ENCODE measurements at places on chromosomes 16 and 17.
A peak's percentile ranks its signal among the peaks of the same experiment; 100 is the strongest.

- peak; percentile 67 for ATAC-seq
Measured at GRCh38 chr17:67569015-67569451, 148.7 kb upstream of the NOL11 start.

GRCh38 chr17:66767154-66767933 lies 67.6 kb upstream of the CACNG5 start:
- ATAC-seq = no peak

GRCh38 chr16:78129349-78129748 lies 29.9 kb downstream of the WWOX start:
- ATAC-seq = no peak

DNA sequence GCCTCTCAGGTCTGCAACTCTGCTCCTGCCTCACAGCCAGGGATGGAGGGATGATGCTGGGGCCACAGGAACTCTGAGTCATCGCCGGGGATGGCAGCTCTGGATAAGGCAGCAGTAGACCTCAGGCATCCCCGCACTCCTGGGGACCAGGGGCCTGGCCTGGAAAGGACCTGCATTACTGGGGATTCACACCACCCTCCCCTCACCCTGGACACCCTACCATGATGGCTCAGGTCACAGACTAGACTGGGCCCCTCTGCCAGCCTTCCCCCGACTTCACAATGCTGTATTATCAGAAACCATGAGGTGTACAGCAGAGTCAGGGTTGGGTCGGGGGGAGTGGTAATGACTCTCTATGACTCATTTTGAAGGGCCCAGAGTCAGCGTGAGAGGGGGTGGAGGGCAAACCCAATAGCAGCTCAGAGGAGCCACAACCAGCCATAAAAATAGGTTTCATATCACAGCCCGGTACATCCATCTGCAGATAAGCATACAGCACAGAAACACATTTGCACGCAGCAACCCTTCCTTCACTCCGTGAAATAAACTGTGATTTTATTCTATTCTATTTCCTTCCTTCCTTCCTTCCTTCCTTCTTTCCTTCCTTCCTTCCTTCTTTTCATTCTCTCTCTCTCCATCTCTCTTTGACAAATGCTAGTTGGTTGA lies 28.8 kb downstream of the DYNLRB2 start:
- ATAC-seq = peak; percentile 78

DNA sequence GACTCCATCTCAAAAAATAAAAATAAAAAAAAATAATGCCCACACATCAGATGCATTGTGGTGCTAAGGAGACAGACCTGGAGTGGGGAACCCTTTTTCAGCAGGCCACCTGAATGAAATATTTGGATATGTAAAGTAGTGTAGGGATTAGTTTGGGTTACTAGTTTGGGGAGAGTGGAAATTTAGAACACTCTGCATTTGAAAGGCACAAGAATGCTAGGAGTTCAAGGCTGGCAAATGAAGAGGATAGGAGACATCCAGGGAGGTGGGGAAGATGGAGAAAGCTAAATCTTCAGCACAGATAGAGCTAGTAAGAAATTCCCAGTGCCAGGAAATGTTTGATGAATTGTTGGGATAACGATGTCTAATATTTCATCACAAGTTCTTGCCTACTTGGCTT lies 298.3 kb upstream of the ERCC4 start:
- no peak for ATAC-seq

DNA sequence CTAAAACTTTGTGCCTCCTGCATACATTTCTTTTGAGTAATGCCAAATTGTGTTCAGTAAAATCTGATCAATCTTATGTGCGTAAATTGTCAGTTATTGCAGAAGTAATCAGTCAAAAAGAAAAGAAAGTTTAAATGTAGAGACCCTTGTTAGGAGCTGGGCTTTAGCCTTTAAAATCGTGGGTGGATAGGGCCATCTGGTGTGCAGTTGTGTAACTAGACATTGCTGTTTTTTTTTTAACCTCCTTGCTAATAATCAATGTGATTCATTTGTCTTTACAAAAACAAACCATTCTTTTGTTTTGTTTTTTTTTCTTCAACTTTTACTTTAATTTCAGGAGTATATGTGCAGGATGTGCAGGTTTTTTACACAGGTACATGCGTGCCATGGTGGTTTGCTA lies 5.3 kb upstream of the WWOX start:
- no peak for ATAC-seq

DNA sequence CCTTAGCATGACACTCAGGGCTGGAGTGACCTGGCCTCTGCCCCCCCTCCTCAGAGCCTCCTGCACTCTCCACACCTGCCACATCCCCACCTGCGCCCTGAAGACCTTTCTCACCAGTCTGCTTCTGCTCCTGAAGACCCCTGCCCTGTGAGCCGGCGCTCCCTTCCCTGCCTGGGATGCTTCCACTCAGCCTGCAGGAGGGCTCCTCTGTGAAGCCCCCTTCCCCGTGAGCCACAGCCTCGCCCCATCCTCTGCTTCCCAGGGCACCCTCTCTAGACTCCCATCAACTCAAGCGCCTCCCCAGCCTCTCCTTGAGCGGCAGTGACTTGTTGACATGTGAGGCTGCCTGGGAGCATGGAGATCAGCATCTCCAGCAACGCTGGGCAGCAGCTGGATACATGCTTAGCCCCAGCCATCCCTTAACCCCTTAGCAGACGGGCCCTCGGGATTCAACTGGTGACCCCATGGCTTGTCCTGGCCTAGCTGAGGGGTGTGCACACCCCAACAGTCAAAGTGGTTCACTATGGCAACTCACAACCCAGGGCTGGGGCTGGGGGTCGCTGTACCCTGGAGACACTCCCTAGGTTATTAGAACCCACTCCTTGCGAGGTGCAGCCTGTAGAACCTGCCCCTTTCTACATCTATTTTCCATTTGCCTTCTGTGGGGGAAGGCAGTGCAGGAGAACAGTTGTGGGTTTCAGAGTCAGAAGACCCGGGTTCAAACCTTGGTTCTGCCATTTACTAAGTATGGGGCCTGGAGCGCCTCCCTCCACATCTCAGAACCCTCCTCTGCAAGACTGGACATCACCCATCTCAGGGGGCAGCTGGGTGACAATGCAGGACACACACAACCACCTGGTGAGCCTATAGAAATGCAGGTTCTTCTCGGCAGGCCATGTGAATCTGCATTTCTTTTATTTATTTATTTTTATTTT lies 21.5 kb downstream of the TMEM235 start:
- peak; percentile 25 for ATAC-seq

- ATAC-seq = peak; percentile 68
Measured at GRCh38 chr16:84115919-84116719, 623 bp downstream of the MBTPS1 start.

GRCh38 chr17:63338272-63338671 lies 107.8 kb downstream of the CYB561 start:
- ATAC-seq = no peak

GRCh38 chr17:51132964-51133319 lies 12.3 kb upstream of the SPAG9 start:
- ATAC-seq = no peak

GRCh38 chr16:88888461-88889387 lies 22.3 kb upstream of the PABPN1L start:
- ATAC-seq = peak; percentile 69

DNA sequence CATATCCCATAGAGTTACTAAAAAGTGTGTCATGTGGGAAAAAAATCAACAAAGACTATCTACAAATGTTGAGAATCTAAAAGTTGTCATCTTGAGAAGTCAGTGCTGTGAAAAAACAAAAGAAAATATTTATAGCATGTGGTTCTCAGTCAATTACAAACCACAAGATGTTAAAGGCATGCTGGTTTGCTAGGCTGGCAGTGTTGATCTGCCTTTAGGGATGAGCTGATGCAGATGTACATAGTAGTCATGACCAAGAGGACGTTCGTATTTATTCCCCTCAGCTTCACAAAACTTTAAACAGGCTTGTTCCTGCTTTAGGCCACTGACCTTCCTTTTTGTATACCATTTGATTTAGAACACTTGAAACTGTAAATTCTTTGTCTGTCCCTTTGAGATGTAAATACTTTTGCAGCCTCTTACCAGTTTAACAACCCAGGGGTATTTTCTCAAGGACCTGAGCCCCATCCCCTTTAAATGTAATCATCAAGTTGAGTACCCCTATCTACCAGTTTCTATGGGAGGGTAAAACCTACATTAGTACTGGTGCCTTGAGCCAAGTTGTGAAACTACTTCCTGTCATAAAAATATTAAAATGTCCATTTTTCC lies 446.6 kb downstream of the KCNJ18 start:
- no peak for ATAC-seq

DNA sequence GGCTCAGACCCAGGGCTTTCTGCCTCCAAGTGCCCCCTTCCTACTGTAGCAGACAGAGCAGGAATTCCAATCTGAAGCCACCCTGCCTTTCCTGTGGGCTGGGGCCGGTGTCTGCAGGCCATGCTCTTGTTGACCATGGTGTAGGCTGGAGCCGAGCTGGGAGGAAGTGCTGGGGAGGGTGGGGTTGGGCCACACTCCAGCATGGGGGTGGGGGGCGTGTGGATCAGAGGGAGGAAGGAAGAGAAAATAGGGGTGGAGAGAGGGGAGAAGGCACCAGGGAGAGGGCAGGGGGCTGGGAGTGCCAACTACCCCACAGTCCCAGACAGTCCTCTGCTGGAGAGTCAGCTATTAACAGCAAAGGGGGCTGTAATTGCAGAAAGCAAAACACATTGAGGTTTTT lies 54.3 kb upstream of the JPH3 start:
- ATAC-seq = peak; percentile 15

DNA sequence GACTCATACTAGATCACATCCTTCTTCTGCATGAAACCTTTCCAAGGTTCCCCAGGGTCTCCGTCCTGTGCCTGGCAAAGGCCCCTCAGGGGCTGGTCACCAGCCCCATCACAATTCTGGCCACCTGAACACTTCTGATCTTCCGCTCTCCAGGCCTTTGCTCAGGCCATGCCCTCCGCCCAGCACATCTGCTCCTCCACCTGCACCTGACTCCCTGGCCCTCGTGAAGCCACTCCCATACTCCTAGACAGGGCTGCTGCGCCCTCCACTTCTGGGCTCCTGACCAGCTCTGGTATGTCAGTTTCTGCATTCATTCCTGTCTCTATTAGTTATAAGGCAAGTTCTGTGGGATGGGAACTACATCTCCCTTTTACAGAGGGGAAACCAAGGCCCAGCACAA lies 1.9 kb upstream of the MYL11 start:
- no peak for ATAC-seq

GRCh38 chr17:47694581-47695428 lies 844 bp downstream of the TBKBP1 start:
- peak; percentile 59 for ATAC-seq

DNA sequence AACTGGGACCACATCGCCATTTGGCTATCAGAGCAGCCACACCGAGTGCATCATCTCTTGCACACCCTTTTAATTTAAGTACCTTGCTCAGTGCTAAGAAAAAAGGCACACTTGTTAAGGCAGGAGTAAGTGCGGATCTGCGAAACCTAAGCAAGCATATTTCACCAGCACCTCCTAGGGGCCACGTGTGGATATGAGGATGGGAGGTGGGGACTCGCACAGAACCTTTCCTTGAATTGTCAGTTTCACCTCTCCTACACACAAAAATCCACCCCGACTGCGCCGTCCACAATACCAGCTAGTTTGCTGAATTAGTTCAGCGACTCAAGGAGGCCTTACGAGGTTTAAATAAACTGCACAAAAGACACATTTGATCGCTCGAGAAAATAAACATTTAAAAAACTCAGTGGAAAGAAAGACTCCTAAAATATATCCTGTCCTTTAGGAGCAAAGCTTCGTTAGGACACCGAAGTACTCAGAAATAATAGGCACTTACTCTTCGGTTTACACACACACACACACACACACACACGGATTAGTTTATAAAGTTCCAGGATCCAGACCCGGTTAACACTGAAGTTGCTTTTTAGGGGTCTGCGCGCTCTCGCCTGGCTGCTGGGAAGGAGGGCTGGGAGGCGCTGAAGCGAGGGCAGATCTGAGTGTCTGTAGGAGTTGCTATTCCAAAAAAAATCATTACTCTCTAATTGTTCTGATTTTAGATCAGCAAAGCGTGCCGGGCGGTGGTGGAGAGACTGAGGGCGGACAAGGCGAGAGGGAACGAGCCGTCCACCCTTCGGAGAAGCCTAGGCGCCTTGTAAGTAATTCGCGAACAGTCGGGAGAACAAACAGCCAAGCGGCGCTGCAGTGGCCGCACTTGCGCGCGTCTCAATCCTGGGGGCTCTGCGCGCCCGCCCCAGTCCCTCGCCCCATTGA lies 1.0 kb upstream of the KCNJ2 start:
- peak; percentile 11 for ATAC-seq

GRCh38 chr16:74322301-74322710 lies 25.7 kb downstream of the PSMD7 start:
- no peak for ATAC-seq

GRCh38 chr16:15830832-15831451 lies 25.9 kb downstream of the MYH11 start:
- peak; percentile 46 for ATAC-seq

- ATAC-seq = no peak
Measured at GRCh38 chr16:9119795-9120194, 28.4 kb downstream of the HAPSTR1 start.

- no peak for ATAC-seq
Measured at GRCh38 chr16:11045441-11045840, 101.1 kb downstream of the CLEC16A start.

DNA sequence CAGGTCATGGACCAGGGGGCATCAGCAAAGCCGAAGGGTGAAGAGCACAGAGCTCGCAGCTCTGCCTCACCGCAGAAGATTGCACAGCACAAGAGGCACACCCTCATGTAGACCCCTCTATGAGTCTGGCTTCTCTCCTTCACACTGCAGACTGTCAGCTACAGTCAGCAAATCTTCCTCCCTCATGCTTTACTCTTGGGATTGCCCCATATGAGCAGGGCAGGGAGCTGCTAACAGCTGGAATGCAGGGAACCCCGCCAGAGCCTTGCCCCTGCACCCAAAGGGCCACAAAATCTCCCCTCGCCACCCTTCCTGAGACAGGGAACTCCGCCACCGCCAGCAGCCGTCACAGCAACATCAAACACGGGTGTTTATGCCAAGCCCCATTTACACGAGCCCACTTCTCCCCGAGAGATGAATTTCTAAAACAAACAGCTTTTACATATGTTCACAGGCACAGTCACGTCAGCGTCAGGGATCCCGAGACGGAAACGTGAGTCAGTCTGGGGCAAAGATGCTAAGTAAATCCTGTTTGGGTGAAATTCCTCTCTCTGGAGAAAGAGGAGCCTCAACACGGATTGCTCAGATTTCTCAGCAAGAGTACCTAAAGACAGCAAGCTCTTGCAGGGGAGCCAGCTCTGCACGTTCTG lies 121.9 kb downstream of the CDYL2 start:
- ATAC-seq = no peak

DNA sequence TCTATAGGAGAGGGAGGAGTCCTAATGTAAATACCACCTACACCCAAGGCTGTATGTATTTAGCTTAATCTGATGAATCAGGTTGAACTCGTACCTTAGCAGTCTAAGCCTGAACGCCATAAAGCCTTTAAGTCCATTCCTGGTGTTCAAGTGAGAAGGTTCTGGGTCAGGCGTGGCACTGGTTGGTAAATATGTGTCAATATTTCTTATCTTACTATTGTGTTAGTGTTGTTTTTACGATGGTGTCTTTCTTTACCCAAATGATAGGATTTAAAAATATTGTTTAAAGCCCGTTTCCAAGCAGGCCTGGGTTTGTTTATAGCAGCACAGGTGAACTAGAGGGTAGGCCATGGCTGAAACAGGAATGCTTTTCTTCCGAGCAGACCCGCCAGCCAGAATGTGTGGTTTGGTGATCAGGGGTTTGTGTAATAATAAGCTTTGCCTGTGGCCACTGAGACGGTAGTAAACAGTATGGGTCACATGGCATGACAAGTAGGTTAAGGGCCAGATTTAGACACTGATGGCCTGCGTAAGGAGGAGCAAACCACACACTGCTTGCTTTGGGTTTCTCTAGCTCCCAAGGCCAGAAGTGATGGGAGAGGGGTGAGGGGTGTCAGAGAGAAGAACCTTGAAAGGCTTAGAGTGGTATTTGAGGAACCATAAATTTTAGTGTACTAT lies 3.3 kb downstream of the TMEM94 start:
- no peak for ATAC-seq
